ENCODE measurements at places on chromosomes 6 and 20.

GRCh38 chr6:54156650-54157250, 45.5 kb downstream of the MLIP start:
- DNase-seq = no peak

GRCh38 chr6:149014631-149015534, 268.1 kb downstream of the UST start:
- no peak for DNase-seq

DNA sequence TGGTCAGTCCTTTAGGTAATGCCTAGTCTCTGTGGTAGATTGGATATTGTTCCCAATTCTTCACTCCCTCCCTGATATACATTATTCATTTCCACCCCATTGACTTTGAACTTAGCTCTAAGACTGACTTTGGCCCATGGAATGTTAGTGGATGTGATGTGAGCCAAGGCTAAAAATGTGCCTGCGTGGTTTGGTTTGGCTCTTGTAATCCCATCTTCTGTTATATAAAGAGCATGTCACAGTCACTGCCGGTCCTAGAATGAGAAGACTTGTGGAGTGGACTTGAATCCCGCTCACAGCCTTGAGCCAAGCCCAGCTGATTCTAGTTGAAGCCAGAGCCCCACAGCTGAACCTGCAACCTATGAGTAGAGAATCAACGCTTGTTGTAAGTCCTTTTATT, 23.6 kb upstream of the DNAAF9 start:
- DNase-seq = no peak

- no peak for DNase-seq
Observed at GRCh38 chr6:115899730-115900282, 160.9 kb downstream of the FRK start.

GRCh38 chr20:62197311-62197710, 14.5 kb downstream of the MTG2 start:
- DNase-seq = no peak

- no peak for DNase-seq
Observed at GRCh38 chr20:47708140-47708807, 77.0 kb downstream of the SULF2 start.

- no peak for DNase-seq
Observed at GRCh38 chr6:111828809-111829208, 44.4 kb downstream of the FYN start.

- DNase-seq = no peak
Observed at GRCh38 chr6:69780585-69781178, 16.1 kb downstream of the LMBRD1 start.

- no peak for DNase-seq
Observed at GRCh38 chr6:112591329-112591728, 244.2 kb downstream of the RFPL4B start.

- no peak for DNase-seq
Observed at GRCh38 chr20:25237610-25238318, 10.1 kb upstream of the PYGB start.

DNA sequence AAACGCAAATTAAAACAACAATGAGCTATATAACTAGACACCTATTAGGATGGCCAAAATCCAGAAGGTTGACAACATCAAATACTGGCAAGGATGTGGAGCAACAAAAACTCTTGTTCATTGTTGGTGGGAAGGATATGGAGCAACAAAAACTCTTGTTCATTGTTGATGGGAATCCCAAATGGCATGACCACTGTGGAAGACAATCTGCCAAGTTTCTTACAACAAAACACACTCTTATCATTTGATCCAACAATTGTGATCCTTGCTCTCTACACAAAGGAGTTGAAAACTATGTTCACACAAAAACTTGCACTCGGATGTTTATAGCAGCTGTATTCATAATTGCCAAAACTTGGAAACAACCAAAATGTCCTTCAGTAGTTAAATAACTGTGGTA, 61.8 kb upstream of the LAMA2 start:
- no peak for DNase-seq

- peak; percentile 23 for DNase-seq
Observed at GRCh38 chr20:63751471-63752271, 12.1 kb downstream of the SLC2A4RG start.

- DNase-seq = no peak
Observed at GRCh38 chr6:78942446-78942845, 75.1 kb downstream of the IRAK1BP1 start.

DNA sequence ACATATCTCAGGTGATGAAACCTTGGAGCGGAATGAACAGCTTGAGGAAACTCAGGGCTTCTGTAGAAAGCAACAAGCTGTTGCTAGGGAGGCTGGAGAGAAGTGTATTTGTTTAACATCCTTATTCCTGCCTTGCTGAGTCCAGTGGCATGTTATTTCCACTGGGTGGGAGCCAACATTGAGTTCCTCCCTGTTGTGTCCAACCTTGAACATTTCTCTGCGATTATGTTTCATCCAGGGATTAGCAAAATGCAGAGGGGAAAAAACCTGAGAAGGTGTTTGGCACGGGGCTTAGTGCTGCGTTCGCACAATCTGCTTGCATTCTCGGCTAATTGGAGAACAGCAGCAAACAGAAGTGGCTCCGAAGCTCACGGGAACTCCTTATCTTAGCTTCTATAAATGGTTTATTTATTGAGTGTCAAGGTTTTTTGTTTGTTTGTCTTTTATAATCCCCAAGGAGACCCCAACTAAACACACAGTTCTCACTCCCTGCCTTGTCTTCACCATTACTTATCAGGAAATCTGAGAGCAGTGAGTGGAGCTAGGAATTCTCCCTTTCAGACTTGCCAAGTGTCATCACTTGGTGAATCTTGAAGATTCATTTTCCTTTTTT, 412.8 kb downstream of the CDC5L start:
- no peak for DNase-seq

DNA sequence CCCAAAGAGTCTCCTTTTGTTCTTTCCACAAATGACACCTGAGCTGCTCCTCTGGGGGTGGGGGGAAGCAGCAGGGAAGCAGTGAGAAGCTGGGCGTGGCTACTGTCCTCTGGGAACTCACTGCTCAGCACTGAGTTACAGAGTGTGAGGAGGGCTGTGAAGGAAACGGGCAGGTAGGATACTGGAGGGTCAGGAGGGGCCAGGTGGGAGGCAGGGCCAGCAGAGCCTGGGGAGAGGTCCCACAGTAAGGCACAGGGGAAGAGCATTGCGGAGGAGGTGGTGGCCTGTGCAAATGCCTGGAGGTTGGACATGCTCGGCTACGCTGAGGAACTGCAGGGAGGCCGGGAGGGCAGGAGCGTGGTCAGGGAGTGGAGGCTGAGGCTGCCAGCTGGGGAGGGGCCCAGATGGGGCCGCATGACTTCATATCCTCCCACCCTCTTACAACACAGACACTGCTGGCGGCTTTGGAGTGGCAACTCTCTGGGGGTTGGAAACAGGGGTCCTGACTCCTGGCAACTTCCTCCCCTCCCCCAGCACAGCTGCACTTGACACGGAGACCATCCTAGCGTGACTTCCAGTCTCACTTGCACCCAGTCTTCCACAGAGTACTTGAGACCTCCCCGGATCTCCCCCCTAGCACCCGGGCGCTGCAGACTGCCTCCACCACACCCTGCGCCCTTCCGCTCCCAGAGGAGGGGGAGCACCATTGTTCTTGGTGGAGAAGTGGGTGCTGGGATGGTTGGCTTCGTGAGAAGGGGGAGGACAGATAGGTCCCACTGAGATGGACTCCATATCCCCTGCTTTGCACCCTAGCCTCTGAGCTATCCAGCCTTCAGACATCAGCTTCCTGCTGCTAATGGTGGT, 34.2 kb downstream of the RBM38 start:
- no peak for DNase-seq

DNA sequence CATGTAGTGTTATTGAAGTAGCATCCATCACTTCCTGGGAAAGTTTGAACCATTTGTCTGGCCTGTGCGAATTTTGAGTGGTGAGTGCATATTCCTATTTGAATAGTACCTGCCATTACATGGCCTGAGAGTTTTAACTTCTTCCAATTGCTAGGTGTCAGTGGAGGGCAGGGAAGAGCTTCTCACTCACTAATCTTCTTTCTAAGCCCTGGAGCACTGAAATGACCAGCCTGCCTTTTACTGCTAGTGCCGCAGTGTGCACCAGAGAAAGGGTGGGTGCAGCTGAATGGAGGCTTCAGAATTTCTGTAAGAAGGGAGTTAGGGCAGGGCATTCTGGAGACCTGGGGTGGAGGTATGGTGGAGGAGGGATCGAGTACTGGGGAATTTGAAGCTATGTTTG, 45.5 kb downstream of the RNF144B start:
- no peak for DNase-seq

- DNase-seq = no peak
Observed at GRCh38 chr6:151240036-151240685, 394 bp downstream of the AKAP12 start.
